Brain microvascular endothelial cell (primary cell): ENCODE measurements at places on chromosomes 13 and 19.
A peak's percentile ranks its signal among the peaks of the same experiment; 100 is the strongest.

DNA sequence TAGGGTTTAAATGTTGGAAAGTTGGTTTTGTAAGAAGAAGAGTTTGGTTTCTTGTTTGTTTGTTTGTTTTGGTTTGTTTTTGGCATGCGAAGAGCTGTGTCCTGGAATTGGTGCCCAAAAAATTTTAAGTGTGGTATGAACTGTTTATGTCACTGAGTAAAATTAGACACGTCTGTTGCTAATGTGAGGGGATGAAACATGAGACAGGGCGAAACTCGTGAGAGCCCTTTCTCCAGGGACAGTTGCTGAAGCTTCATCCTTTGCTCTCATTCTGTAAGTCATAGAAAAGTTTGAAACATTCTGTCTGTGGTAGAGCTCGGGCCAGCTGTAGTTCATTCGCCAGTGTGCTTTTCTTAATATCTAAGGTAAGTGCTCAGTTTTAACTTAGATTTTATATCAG, at the start of gene SGCG:
Gene SGCG, plus strand, starts transcription at position 269 of the 400 bp plus-strand sequence. CDS start 22,716 bp downstream, outside the sequence.
- DNase-seq, result no peak

DNA sequence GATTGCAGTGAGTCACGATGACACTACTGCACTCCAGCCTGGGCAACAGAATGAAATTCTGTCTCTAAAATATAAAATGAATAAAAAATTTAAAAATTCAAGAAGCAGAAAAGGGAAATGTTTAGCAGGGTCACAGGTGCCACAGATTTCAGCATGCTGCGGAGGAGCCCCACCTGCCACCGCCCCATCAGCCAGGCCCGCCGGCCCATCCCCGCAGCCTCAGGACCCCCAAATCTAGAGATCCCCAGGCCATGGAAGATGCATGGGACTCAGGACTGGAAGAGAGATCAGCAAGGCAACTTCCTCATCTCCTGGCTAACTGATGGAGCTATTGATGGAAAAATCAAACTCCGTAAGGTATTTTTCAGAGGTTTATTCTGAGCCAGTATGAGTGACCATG, 208.2 kb downstream of the UQCRFS1 start:
- no peak for DNase-seq

DNA sequence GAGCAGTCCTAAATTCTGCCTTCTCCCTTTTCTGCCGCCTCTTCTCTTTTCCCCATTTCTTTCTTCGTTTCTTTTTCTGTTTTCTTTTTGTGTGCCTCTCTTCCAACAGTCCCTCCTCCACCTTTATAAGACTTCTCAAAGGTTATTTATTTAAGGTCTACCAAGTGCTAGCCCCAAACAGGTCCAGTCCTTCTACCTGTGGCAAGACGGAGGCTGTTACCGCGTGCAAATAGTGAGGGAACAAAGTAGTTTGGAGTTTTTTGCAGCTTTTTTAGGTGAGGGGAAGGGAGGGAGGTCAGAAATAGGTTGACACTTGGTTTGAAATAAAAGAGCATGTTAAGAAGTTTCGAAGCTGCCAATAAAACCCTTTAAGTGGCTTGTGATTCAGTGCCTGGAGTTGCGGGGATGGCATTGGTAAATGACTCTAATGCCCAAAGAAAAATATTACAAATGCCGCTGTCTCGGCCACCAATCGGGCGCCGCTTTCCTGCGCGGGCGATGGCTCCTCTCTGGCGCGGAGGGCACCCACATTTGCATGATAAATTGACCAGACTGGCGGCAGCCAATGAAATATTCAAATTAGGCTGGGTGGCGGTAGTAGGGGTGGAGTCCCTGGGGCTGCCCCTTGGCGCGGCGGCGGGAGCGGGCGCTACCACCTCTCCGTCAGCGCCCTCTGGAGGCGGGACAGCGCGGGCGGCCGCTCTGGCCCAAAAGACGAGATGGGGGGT, 7.5 kb upstream of the TSHZ3 start:
- DNase-seq, result no peak

GRCh38 chr13:101473458-101473857, 21.0 kb downstream of the ITGBL1 start:
- peak; percentile 84 for DNase-seq

DNA sequence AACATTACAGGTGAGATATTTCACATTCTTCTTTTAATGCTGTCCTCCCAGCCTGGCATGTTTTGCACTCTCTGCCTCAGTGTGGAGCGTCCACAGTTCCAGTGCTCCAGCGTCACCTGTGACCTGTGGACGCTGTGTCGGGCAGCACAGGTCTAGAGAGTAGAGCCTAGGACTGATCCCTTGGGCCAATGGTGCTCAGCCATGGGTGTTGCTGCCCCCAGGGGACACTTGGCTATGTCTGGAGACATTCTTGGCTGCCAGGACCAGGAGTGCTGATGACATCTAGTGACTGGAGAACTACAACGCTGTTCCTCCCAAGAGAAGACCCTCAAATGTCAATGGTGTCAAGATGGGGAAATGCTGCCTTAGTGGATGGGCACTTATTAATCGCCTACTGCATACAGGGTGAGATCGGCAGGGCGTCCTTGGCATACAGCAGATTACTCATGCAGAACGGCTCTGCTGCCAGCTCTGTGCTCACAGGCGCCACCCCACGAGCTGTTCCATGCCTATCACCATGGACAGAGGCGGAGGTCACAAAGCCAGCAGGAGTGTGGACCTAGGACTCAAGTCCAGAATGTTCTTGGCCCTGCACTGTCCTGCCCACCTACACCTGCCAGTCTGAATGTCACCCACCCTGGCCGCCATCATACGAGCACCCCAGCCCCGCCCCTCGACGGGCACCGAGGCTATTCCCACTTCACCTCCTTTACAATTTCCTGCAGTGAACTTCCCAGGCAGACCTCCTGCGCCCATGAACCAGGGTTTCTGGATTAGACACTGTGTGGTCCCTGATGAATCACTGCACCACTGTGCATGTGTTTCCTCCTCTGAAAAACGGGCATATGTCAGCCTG, 13.9 kb upstream of the MADCAM1 start:
- DNase-seq, result no peak

DNA sequence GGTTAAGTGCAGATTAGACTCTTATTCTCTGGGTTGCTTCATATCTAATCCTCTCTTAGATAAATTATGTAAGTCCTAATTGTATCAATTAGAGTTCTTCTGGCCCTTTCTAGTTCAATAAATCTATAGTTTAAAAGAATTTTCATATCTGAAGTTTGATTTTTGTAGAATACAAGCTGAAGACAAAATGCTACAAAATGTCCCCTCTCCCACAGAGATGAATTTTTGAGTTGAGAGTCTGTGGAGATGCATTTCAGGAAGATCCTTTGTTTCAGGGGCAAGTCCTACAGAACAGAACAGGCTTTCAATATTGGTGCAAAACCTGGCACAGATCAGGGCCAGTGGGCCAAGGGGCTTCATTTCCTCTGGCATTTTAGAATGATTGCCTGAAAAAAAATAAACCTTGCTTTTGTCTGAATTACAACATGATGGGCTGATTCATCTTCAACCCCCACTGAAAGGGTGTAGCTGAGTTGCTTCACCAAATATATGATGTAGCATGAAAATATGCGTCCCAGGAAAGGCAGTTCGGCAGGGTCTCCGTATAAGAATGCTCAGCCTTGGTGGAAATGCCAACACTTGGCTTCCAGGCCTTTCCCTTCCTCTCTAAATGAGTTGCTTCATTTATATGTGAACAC, 6.4 kb upstream of the IPO5 start:
- peak; percentile 89 for DNase-seq

GRCh38 chr19:35946203-35946602, 10.0 kb downstream of the LRFN3 start:
- DNase-seq, result no peak

DNA sequence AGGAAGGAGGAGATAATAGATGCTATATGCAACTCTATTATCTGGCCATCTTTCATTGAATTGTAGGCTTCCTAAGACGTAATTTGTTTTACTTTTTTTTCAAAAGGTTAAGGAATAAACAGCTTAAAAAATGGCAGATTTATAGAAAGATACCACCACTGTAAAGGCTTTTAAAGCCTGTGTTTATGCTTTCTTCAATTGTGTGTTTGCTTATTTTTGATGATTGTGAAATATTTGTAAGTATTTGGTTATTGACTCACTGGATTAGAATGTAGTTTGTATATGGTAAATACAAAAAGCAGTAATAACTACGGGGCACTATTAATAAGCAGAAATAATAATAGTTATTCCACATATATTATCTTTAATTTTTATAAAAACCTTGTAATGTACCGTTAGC, 437.9 kb downstream of the KLF5 start:
- DNase-seq, result no peak
